ENCODE measurements at places on chromosomes 3 and 15.

DNA sequence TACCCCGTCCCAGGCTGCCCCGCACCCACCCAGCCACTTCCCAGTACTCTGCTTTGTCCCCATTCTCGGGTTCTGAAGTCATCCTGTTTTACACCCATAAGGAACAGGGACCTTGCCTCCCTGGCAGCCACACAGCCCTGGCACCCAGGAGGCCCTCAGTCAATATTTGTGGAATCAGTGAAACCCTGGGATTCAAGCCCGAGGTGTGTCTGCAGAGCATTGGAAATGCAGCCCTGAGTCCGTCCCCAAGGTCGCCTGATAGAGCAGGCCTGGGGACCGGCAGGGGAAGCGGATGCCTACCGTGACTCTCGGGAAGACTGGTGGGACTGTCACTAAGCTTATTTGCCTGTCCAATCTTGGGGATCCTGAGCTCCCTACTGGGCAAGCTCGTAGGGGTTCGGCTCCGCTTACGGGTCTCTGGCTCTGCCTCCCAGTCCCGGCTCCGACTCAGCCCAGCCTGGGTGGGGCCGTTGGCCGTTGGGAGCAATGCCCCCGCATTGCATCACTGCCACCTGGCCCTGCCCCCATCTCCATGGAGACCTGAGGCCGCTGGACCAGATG lies 64.4 kb upstream of the TAMM41 start:
- no peak for DNase-seq

DNA sequence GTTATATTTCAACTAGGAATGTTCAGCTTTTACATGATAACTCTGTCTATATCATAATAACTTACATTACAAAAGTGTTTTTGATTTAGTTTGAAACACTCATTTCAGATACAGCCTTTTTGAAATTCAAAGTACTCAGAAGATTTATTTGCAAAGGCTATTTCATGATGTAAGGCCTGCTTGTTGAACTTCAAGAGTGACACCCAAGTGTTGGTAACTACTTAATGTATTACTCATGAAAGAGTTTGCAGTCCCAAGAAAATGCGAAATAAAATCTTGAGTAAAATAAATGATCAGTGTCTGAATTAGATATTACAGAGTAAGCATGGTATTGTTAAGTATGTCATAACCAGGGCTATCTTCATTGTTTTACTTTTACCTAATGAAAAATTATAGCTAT lies 35.3 kb downstream of the ARHGEF26 start:
- no peak for DNase-seq

- no peak for DNase-seq
Measured at GRCh38 chr15:25402342-25402741, 36.5 kb downstream of the UBE3A start.

DNA sequence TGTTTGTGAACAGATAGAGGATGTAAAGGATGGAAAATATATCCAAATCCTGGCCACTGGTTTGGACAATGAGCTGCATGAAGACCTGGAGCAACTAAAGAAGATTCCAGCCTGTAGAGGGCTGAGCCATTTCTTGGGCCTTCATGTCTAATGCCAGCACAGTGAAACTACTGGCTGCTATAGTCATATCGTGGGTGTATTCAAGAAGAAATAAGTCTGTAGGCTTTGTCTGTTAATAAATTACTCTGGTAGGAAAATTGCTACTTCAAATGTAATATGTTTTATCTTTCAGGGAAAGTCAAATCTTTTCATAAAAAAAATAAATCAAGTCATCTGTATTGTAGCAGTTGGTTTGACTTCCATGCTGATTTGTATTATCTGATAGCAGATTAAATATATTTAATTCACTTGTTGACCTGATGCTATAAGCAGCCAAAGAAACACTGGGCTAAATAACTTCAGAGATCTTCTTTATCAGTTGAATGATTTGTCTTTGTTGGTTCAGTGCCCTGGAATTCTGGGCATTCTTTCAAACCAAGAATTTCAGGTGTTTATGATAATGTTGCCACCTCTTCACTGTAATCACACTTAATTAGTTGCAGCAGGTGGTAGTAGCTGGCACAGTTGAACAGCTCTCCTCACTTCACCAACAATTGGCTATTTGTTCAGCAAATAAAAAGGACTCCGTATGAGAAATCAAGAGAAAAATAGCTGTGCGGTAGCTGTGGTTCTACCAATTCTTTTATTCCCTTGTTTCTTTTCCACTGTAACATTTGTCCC lies 1109.5 kb downstream of the NSUN3 start:
- DNase-seq, result no peak

DNA sequence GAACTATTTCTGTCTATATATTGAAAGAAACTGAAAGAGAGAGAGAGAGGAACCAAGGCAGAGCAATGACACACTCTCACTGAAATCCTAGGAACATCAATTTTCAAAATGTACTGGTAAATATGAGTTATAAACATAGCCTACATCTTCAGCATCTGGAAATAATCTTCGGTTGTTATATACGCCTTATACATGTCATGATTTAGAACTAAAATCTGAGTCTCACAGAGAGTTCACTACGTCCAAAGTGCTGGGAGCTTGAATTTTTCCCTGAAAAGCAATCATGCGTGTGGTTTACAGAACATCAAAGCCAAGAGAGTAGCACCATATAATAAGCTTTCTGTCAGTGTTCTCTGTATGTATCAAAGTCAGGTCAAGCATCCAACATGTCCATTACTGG lies 420.0 kb upstream of the CBLB start:
- no peak for DNase-seq

DNA sequence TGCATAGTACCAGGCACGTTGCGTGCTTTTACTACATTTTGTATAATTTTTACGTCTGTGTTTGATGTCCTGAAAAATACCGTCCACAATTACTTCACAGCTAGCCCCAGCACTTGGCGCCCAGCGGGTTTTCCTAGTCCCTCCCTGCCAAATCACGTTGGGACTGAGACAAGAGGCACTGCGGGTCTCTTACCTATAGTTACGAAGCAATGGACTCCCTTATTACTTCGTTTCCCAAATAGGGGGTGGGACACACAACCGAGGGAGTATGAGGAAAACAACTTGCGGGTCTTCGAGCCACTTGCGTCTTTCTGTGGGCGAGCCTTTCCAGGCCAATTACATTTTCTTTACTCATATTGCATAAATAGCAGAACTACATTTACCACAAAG lies 620 bp upstream of the CMSS1 start:
- no peak for DNase-seq

- peak; percentile 50 for DNase-seq
Measured at GRCh38 chr15:71115567-71116351, 488 bp downstream of the THSD4 start.

DNA sequence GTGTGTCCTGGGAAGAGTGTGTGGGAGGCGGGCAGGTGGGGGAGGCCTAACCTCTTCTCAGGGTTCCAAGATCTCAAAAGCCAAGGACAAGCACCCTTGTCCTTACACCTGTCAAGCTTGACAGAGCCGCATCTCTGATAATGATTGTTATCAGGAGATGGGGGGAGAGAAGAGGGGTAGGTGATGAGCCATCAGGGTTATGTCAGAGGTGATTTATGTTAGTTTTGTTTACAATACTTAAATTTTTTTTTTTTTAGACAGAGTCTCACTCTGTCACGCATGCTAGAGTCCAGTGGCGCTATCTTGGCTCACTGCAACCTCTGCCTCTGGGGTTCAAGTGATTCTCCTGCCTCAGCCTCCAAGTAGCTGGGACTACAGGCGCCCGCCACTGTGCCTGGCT lies 7.4 kb upstream of the NCBP2 start:
- DNase-seq, result no peak

DNA sequence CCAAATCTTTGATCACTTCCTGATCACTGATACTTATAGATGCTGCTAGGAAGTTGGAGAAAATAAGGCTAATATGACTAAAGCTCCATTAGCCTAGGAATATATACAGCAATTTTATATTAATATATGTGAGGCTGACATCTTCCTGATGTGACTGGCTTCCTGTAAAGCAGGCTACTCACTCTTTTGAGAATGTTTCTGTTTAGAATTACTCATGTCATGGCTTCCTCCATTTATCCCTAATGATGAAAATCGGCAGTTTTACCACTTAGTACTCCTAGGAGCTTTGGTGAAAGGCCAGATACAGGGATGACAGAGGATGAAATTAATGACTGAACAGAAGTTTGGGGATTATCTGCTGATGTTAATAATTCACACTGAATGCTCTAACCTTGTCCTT lies 3.9 kb upstream of the MAP1A start:
- no peak for DNase-seq
